Right renal pelvis (tissue), 4 donors: ENCODE measurements at places on chromosomes 7 and 10.

GRCh38 chr10:93940881-93941280 lies 47.1 kb downstream of the SLC35G1 start:
- DNase-seq, result no peak

- no peak for DNase-seq
These were observed 34.4 kb upstream of the GRM8 start for GRCh38 chr7:127287133-127287532.

- no peak for DNase-seq
These were observed 219.6 kb downstream of the PTEN start for GRCh38 chr10:88082806-88083596.

DNA sequence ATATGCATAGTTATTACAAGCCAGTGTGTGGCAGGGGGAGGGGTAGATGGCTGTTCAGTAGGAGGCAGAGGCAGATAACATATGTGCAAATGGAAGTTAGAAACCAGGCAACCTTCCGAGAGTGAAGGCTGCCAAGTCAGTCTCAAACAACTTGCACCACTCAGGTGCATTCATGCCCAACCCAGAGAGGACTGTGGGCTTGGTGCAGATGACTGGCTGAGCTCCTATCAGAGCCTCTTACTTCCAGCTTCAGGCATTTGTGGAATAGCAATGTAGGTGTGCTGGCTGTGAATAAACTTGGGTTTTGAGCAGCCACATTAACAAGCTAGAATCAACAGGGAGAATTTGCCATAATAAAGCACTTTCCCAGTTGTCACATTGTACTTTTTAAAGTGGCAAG lies 789.8 kb downstream of the PHTF2 start:
- DNase-seq, result no peak

GRCh38 chr7:119842786-119843185 lies 430.2 kb upstream of the KCND2 start:
- no peak for DNase-seq

DNA sequence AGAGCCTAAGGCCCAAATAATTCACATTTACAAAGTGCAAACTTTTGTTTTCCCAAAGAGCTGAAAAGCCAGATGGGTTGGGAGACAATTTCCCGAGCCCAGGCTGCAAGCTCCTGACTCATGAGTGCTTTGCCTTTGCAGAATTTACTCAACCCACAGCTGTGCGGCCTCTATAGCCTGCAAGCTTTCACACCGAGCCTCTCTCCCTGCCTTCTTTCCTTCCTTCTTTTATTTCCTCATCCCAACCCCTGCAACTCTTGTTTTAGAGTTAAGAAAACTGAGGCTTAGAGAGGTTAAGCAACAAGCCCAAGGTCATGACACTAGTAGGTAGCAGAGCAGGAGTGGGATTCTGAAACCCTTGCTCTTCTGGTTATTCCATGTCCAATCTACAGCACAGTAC lies 203.0 kb upstream of the GPR26 start:
- DNase-seq, result no peak

DNA sequence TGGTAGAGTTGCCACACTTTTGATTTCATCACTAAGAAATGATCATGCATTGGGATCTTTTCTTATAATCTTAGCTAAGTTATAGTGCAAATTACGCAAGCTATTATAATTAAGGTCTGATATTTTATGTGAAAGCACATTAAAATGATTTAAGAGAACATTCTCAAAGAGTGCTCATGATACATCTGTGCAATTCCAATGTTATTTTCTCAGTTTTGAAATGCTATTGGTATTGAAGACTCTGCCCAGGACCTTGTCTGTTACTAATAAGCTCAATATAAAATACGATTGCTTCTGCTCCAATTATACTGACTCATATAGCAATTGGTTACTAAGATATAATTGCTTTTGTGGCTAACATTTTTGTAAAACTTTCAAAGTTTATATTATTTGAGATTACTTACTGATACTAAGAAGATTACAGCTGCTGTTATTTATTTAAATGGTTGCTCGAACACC lies 180.9 kb downstream of the ADAM12 start:
- DNase-seq, result no peak

- no peak for DNase-seq
These were observed 165.2 kb upstream of the PPP2R2D start for GRCh38 chr10:131735577-131735976.

DNA sequence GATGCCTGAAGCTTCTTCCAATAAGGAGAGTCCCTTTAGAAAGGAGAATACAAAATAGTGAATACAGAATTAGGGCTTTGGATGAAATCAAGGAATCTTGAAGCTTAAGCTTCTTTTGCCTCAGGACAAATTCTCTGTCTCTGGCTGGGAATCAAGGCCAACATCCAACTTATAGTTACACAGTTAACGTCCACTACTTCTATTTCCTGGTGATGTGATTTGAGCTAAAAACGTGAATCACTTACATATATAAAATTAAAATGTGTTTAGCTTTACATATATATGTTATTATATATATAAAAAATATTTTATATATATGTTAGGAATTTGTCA lies 11.4 kb upstream of the INPP5F start:
- DNase-seq, result no peak

DNA sequence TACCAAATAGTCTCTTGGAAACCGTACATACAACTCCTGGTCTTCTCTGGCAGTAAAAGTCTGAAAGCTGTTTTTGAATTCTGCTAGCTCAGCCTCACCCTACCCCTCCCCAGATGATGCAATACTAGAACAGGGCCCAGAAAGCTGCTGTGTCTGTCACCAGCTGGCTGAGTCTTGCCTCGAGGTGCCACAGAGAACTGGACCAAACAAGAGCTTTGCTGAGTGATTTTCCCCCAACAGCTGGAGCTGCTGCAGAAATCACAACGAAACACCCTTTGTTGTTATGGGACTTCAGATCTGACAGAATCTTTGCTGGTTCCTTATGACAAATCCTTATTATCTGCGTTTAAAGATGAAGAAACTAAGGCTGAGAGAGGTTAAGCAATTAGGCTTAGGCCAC lies 134.1 kb downstream of the SPAG6 start:
- DNase-seq, result no peak

DNA sequence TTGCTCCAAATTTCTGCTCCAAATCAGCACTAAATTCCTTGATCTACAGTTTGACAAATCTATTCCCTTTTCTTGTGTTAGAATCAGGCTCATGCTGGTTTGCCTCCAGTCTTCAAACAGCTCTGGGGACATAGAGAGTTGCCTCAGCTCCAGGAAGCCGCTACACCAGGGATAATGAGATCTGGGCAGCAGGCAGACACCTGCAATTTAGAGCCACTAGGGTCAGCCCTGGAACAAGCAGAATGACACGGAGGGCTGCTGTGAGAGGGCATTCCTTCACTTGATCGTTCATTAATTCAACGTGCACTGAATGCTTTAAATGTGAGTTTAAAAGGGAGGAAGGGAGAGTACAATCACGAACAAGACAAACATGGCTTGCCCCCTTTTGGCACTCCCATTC lies 3.7 kb upstream of the ELMO1 start:
- no peak for DNase-seq

- DNase-seq, result no peak
These were observed 88.2 kb upstream of the SEMA3C start for GRCh38 chr7:81007051-81007450.

DNA sequence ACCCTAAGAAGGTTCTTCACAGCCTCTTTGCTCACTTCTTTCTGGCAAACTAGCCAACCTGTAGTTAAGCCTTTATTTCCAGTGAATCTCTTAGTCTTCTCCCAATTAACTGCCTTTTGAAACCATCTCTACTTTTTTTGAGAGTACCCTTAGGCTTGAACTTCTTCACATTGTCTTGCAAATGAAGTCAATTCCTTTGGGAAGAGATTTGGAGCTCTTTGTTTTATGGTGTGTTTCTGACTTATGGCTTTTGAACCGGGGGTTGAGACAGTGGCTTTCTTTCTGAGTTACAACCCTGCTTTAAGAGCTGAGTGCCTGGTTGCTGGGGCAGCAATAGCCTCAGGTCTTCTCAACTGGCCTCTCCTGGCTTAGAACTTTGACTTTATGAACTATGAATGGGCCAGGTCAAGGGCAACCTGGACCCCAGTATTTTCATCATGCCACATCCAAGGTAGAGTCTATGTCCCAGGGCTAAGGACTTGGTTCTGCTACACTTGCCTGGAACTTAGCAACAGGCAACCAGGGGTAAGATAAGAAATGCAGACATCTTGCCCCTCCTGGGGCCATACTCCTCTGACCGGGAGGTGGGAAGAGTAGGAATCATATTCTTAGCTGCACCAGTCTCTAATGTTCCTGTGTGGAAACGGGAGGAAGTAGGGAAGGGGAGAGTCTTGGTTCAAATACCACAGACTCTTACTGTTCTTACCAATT lies 53.0 kb downstream of the SP4 start:
- DNase-seq, result no peak

GRCh38 chr10:98045785-98046389 lies 15.5 kb upstream of the CRTAC1 start:
- no peak for DNase-seq

DNA sequence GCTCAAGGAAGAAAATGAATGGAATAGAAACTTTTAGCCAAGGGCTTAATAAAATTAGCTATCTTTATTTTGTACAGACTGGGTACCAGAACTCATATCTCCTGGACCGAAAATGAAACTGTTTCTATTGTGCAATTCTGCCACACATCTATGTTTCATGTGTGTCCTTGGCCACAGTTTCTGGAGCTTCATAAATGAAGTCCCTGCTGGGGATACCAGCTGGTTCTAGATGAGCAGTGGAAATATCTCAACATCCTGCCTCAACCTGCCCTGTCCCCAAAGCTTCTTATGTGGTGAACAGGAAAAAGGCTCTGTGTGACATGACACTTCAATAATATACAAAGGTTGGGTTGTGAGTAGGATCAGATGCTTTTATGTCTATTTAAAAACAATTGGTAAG lies 310.1 kb upstream of the SORCS1 start:
- no peak for DNase-seq

DNA sequence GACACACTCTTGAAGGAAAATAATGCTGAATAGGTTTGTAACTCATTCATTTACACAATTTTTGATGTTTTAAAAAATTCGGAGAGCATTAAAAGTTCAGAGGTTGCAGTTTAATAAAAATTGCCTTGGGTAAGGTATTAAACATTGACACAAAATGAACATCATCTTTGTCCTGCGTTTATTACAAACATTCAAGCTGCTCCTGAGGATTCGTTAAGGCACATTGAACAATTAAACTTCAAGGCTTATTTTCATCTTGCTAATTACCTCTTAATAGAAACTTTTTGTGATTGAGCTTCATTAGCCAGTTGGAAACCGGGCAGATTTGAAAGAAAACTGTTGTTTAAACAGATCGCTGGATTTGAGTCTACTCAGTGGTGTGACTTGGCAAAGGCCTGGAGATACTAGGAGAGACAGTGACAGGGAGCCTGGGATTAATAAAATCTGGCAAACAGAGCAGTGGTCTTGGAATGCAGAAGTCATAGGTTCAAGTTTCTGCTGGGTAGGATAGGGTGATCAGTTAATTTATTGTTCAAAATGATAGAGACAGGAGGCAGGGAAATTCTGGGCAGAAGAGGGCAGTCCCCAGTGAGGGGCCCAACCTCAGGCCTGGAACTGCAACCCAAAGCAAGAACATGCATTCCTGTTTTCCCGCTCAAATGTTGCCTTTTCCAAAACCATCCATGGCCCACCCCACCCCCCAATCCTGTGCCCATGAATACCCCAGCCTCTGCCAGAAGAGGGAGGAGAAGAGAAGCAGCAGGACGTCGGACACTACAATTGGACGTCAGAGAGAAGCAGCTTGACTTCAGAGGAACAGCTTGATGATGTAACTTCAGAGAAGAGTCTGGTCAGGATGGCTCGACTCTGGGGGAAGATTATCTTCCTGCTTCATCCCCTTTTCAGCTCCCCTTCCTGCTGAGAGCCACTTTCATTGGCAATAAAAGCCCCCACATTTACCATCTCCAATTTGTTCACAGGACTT lies 43.5 kb upstream of the SLC35G1 start:
- no peak for DNase-seq

GRCh38 chr10:3763852-3764625 lies 21.0 kb downstream of the KLF6 start:
- DNase-seq, result no peak

DNA sequence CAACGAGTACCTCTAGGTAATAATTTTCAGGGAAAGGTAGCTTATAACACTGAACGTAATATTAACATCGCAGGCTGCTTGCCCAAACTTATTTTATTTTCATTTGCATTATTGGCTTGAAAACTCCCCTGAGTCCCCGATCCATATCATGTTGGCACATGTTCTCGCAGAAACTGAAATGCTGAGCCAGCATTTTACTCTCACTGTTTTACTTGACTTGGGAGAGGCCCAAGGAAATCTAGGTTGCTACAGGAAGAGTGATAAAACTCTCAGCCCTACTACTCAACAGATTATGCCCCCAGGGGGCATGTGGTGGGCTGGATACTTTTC lies 183.5 kb upstream of the HABP2 start:
- DNase-seq, result no peak

DNA sequence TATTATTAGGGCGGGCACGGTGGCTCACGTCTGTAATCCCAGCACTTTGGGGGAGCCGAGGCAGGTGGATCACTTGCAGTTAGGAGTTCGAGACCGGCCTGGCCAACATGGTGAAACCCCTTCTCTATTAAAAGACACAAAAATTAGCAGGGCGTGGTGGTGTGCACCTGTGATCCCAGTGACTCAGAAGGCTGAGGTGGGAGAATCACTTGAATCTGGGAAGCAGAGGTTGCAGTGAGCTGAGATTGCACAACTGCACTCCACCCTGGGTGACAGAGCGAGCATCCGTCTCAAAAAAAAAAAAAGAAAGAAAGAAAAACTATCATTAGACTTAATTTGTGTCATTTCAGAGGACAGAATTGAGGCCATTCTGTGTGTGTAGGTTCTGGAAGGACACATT lies 752.7 kb upstream of the GALNT17 start:
- no peak for DNase-seq

DNA sequence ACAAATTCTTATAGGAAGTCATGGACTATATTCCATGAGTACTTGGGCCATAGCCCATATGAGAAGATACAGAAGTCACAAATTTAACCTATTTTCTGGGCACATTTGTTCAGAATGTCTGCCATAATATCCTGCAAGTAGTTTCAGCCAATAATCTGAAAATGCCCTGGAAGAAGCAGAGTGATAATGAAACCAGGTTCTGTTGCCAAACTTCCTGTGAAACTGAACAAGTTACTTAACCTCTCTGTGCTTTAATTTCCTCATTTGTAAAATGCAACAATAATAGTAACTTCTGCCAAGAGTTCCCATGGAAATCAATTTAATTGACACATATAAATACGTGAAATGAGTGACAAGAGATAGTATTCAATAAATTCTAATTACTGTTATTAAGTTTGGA lies 88.8 kb downstream of the SEMA3C start:
- no peak for DNase-seq

- no peak for DNase-seq
These were observed 158.9 kb downstream of the KLF6 start for GRCh38 chr10:3625959-3626751.
